Stimulated activated CD4-positive, alpha-beta T cell treated with anti-CD3 and anti-CD28 coated beads, TNF-alpha, amount 100 ng/mL, for 1 hour (primary cell): ENCODE measurements at places on chromosomes 1 and 21.

- no peak for DNase-seq
Observed at GRCh38 chr1:28864695-28865094, 49.7 kb upstream of the EPB41 start.

DNA sequence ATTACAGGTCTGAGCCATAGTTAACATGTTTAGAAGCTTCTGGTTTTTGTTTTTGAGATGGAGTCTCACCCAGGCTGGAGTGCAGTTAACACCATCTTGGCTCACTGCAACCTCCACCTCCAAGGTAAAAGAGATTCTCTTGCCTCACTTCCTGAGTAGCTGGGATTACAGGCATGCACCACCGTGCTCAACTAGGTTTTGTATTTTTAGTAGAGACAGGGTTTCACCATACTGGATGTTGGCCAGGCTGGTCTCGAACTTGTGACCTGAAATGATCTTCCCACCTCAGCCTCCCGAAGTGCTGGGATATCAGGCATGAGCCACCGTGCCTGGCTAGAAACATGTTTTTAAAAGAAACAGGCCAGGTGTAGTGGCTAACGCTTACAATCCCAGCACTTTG, 10.5 kb downstream of the NDUFS5 start:
- no peak for DNase-seq

DNA sequence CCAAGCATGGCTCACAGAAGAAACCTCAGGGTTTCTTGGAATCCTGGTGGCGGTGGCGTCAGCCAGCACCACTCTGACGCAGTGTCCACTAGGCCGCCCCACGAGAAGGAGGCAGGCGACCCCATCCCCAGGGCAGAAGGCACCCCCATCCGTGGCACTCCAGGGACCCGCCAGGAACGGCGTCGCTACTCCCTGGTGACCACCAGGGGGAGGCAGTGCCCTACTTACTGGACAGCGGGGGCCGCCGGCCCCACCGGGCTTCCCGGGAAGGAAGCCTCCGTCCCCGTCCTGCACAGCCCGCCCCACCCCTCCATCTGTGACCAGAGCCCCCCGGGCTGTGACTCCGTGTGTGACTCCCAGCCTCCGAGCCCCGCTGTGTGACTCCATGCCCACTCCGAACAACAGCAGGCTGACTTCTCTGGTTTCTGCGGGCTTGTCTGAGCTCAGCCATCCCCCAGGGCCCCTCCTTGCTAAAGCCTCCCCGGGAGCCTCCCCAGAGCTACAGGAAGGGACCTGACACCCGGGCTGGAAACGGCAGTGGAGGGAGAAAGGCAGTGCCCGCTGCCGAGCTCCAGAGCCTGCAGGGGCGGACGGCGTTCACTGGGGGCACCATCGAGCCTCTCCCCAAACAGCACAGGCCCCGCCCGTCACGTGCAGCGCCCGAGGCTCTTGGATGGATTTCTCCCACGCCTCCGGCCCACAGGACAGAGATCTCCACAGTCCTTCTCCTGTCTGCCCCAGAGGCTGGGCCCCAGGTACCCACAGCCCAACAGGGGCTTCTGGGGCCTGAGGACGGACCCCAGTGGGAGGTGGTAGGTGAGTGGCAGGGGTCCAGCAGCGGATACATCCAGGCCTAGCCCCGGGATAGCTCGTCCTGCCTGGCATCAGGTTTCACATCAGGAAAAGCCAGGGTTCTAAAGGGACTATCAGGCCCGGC, 21.1 kb downstream of the KIF17 start:
- DNase-seq, result peak; percentile 13

GRCh38 chr1:200738949-200739651, 407 bp downstream of the CAMSAP2 start:
- DNase-seq, result peak; percentile 22

DNA sequence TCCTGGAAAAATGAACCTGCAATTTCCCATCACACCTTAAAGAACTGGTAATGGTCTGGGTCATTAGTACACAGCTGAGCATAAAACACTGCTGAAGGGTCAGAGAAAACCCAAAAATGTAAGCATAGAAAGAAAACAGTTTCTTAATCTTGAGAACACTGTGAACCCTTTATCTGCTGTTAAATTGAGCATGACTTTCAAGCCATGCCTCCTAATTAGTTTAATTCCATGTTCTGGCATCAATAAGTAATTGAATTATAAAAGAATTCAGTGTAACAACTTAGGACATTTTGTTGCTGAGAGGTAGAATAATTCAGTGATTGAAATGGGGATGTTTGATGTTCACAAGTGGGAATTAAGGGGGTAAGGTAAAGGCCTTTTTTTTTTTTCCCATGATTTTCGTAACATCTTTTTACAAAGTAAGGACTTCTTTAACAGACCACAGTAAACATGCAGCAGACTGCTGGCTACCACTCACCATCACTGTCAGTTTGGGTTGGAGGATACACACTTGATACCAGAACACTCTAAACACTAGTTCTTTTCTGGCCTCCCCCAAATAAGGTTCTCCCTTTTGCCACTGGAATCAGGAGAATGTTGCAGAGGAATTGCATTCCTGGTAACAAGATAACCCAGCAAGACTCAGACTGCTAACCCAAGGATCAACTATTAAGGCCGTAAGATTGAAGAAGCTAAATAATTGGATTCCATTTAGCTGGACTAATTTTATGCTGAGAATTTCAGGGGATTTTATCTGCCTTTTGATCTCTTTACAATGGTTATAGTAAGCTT, 3.0 kb downstream of the RWDD3 start:
- no peak for DNase-seq

DNA sequence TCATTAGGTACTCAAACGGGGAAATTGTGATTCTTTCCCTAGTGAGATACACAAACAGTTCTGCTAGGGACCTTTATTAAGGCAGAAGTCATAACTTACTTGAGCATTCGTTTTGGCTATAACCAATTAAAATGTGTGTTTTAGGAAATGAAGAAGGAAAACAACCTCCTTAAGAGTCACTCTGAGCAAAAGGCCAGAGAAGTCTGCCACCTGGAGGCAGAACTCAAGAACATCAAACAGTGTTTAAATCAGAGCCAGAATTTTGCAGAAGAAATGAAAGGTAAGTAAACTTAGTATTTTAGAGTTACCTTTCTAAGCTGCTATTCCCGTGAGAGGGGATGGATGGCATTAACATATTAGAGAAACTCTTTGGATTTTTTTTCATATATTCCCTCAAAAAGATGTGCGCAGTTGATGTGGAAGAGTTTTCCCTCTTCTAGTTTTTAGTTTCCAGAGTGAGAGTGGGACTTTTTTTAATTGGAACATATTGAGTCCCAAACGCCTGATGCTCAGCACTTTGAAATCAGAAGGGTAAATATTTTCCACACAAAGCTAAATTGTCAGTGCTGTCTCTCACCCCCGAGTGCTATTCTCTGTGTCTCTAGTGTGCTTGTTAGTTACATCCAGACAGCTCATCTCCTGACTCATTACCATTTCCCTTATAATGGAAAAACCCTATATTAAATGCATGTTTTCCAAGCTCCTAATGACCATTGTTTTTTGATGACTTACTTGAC, 34.9 kb downstream of the CENPF start:
- DNase-seq, result no peak

GRCh38 chr1:89955311-89956205, 39.4 kb upstream of the ZNF326 start:
- DNase-seq, result no peak

DNA sequence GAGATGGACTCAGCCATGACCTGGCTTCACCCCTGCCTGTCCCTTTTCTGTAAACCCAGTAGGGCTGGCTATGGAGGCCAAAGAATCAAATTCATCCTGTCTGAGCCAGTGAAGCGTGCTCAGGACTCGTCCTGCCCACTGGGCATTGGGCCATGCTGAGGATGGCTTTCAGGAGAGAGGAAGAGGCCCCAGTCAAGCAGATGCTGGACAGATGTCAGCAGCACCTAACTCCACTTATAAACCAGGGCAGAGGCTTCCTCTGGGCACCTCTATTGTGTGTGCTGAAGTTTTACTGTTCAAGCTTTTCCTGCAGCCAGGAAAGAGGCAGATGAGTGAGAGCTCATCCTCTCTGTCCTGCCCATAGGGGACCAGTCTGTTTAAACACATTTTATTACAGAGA, 97.4 kb upstream of the GCLM start:
- no peak for DNase-seq

- no peak for DNase-seq
Observed at GRCh38 chr1:74679811-74680210, 6.2 kb upstream of the ERICH3 start.

DNA sequence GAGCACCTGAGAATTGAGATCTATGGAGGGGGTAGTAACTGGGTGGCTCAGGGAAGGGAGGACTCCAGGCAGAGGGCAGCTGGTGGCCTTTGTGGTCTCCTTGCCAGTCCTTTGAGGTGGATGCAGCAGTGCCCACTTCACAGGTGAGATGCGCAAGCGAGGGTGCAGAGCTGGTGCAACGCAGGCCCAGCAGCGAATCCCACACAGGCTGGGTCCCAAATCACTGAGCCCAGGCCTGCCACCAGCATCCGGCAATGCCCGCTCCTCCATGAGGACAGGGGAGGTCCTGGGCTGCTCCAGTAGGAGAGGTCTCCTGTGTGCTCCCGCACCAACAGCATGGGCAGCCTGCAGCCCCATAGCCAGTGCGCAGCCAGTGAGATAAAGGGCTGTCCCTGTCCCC, 318.0 kb downstream of the PCP4 start:
- no peak for DNase-seq

- DNase-seq, result no peak
Observed at GRCh38 chr21:32562915-32563314, 22.4 kb downstream of the TCP10L start.

GRCh38 chr1:30719406-30720270, 3.7 kb downstream of the MATN1 start:
- no peak for DNase-seq

- DNase-seq, result no peak
Observed at GRCh38 chr1:45654540-45655280, 30.9 kb upstream of the CCDC17 start.

GRCh38 chr1:223755992-223756775, 43.8 kb downstream of the CAPN2 start:
- no peak for DNase-seq

DNA sequence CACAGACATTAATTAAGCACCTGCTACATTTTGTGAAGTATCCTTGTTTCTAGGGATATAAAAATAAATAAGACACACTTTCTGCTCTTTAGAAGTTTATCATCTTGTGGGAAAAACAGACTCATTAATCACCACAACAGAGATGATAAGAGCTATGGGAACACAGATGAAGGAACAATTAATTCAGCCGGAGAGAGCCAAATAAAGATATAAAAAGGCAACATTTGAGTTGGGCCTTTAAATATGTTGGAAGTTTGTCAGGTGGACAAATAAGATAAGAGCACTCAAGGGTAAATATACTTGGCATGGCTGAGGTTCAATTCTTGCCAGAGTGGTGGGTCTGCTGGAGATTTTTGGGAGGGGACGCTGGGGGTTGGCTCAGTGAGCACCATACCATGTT, 34.2 kb upstream of the VTCN1 start:
- no peak for DNase-seq

DNA sequence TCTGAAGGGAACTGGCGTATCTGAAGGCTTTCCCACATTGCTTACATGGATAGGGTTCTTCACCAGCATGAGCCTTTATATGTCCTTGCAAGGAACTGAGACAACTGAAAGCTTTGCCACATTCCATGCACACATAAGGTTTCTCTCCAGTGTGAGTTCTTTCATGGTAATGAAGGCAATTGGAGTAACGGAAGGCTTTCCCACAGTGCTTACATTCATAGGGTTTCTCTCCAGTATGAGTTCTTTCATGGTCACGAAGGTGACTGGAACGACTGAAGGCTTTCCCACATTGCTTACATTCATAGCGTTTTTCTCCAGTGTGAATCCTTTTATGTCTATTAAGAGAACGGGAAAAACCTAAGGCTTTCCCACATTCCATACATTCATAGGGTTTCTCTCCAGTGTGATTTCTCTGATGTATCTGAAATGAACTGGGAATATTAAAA, 15.0 kb downstream of the ZNF124 start:
- no peak for DNase-seq

- no peak for DNase-seq
Observed at GRCh38 chr1:63307196-63307794, 15.1 kb upstream of the FOXD3 start.

GRCh38 chr1:188941986-188942385, 1535.7 kb downstream of the BRINP3 start:
- DNase-seq, result no peak

GRCh38 chr1:3501856-3502640, 47.6 kb downstream of the ARHGEF16 start:
- DNase-seq, result no peak

- no peak for DNase-seq
Observed at GRCh38 chr1:33060579-33061083, 20.3 kb upstream of the AZIN2 start.

DNA sequence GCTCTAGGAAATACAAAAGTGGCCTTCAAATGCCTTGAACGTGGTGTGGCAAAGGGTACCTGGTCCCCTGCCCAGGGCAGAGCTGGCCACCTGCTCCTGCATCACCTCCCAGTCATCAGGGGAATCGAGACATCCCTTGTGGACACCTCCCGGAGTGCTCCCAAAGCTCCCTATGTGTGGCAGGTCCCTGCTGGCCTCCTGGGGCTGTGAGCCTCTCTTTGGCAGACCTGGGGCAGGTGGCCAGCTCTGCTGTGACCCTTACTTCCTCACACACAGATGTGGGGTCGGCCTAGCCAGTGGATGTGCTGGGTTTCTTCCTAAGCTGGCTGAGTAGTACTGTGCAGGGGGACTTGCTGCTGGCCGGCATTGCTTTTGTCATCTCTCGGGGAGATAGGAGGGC, 86.5 kb downstream of the ITPKB start:
- DNase-seq, result no peak
